Ammon's horn (tissue), 1 donor: ENCODE measurements at places on chromosomes 12 and 14.

- DNase-seq: no peak
Observed at GRCh38 chr12:101021442-101021841, 188.6 kb downstream of the SLC5A8 start.

DNA sequence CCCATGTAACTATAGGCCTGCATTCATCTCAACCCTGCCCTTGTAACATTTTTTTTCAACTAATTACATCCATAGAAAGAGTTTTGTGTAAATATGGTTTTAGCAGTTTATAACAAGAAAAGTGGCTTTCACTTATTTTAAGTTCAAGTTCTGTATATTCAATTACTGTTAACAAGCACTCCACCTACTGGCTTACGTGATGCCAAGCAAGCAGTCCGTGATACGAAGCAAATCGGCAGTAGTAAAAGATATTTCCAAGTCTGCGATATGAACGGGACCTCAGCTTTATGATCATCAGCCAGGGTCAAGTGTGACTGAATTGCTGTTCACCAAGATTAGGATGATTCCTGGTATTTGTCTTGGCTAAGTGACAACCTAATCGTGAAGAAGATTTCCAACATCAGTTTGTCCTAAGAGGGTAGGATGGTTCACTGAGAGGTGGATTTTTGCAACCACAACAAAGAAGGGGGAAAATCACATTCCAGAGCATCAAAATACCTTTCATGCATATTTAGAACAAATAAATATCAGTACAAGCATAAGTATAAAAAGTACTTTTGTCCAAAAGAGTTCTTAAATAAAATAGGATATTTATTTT lies 456.2 kb downstream of the FOXG1 start:
- peak; percentile 76 for DNase-seq

DNA sequence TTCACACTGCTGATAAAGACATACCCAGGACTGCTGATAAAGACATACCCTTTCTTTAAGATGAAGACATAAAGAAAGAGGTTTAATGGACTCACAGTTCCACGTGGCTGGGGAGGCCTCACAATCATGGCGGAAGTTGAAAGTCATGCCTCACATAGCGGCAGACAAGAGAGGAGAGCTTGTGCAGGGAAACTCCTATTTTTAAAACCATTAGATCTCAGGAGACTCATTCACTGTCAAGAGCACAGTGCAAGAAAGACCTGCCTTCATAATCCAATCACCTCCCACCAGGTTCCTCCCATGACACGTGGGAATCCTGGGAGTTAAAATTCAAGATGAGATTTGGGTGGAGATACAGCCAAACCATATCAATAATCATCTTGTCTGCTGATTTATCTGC lies 278.1 kb downstream of the SLC6A15 start:
- no peak for DNase-seq

DNA sequence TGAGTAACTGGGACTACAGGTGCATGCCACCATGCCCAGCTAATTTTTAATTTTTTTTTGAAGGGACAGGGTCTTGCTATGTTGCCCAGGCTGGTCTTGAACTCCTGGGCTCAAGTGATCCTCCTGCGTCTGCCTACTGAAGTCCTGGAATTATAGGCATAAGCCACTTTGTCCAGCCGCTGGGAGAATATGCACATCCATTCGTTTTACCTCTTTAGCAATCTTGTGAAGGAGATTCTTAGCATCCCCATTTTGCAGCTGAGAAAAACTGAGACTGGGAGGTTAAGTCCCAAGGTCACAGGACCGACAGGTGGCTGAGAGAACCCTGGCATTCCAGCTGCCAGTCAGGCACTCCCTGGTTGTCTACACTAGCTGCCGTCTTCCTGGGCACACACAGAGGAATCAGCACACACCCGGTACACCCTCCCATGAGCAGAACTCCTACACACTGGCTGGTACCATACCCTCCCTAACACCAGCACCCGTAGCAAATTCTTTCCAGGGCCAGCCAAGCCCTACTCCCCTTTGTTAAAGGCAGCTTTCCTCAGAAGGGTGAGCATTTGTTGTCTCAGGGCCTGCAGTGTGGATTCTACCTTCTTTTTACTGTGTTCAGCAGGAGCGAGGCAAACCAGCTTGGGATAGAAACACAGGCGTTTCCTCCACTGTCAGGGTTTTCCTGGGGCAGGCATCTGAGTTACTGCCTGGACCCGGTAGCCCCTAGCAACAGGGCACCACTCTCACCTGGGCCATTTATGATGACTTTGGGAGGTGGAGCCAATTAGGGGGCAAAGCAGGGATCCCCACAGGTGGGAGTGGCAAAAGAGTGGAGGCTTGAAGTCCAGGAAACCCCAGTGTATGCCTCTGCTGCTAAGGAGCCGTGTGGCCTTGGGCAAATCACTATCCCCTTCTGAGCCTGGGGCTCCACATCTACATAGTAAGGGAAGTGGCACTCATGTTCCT lies 70.2 kb downstream of the IRF2BPL start:
- DNase-seq: no peak

DNA sequence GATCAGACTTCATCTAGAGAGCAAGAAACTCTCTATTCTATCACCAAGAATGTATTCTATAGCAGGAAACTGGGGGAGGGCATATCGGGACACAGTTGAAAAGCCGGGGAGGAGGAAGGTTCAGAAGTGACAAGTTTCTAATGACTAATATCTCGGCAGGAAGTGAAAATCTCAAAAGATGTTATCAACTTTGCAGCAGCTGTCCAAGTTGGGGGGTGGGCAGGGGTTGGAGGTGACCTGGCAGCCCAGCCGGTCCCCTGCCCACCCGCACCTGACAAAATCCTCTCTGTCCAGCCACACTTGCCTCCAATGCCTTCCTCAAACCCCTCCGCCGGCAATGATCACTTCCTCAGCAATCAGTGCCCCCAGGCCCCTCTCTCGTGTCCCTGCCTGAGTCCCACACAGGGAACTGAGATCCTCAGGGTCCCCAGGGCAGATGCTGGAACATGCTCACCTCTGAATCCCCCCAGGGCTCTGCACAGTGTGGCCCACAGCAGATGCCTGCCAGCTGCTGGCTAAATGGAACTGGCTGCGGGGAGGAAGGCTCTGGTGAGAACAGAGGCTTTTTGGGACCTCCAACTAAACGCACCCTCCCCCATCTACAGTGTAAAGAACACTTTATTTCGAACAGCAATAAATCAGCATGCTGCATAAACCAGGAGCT lies 43.9 kb downstream of the CCDC88C start:
- no peak for DNase-seq

GRCh38 chr12:128814411-128815261 lies 9.1 kb downstream of the SLC15A4 start:
- DNase-seq: no peak

DNA sequence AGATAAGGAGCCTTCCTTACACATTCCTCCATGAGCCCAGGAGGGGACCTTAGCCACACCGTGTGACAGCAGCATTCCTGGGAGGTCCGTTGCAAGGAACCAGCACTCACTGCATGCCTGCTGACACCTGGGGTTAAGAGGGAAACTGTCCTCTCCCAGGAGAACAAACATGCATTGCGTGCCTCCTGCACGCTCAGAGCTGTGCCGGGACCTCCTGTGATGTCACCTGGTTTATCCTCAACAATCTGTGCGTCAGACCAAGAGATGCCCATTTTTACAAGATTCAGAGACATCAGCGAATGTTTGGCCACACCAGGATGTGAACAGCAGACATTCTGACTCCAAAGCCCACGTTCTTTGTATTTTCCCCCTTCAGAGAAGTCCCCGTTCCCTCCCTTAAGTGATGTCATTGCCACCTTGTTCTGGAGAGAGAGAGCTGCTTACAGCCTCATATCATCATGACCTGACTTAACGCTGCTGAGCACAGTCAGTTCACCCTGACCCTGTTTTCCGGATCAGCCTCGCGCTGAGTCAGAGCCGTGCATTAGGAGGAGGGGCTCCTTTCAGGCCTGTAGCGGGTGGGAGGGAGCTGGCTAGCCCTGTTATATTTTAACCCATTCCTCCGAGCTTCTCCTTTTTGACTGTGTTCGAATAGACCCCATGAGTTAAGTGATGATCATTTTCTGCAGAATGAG lies 36.2 kb downstream of the TMEM120B start:
- no peak for DNase-seq

GRCh38 chr12:131773582-131774221 lies 54.5 kb upstream of the MMP17 start:
- DNase-seq: no peak

GRCh38 chr12:25552681-25553080 lies 402 bp downstream of the LMNTD1 start:
- DNase-seq: no peak

DNA sequence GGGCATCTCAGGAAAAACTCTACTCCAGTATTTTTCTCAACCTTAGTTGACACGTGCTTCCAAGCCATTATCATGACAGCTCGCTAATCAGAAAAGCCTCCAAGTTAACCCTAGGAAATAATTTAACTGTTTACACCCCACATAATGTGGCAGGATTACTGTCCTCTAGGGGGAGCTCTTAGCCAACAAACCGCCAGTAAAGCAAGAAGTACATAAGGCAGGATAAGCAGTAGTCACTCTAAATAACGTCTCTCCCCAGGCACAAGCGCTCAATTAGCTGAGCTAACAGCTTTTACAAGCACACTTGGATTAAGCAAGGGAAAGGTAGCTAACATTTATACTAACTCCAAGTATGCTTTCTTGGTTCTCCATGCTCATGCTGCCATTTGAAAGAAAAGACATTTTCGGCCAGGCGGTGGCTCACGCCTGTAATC lies 22.8 kb downstream of the APOBEC1 start:
- DNase-seq: no peak

- DNase-seq: no peak
Observed at GRCh38 chr12:41624571-41624970, 436.5 kb downstream of the PDZRN4 start.

DNA sequence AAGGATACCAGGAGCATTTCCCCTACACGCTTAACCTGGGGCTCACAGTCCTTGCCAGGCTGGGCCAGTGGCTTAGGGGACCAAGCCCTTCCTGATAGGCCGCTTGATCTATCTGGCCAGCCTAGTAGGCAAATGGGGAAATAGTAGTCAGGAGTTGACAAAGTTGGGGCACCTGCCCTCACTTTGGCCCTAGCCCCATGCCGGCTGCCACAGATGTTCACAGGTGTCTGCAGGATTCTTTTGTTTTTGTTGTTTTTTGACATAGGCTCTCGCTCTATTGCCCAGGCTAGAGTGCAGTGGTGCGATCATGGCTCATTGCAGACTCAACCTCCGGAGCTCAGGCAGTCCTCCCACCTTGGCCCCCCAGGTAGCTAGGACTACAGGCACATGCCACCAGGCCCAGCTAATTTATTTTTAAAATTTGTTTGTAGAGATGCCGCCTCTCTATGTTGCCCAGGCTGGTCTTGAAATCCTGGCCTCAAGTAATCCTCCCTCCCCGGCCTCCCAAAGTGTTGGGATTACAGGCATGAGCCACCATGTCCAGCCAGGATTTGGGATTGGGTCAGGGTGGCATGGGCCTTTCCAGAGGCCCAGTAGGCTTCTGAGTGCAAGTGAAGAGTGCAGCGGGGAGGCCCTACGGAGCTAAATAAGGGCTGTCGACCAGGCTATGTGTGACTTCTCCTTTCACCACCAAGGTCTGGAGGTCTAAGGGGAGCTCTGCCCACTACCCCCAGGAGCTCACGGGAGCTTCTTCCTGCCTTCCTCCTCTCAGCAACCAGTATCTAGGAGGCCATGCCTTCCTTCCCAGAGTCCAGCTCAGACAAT lies 15.5 kb upstream of the HDAC7 start:
- no peak for DNase-seq

- DNase-seq: no peak
Observed at GRCh38 chr12:57515934-57516541, 4.3 kb downstream of the DDIT3 start.

GRCh38 chr14:75709207-75709812 lies 48.3 kb downstream of the TTLL5 start:
- peak; percentile 95 for DNase-seq

DNA sequence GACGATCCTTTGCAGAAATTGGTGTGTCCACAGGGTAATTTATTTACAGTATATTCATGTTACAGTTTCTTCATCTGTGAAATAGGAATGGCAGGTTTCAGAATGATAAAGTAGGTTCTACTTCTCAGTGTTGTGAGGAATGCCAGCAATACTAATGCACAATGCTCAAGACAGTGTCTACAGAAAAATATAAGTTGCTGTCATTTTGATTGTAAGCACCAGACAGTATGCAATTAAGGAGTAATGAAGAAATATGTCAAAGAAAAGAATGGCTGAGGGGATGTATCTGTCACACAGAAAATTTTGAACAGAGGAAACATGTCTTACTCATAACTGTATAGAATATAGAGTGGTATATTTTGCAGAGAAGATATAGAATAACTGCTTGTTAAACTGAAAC lies 525.4 kb downstream of the GALC start:
- no peak for DNase-seq

GRCh38 chr14:25400607-25401206 lies 350.8 kb upstream of the STXBP6 start:
- DNase-seq: peak; percentile 67

GRCh38 chr12:71871116-71871515 lies 31.6 kb downstream of the TBC1D15 start:
- no peak for DNase-seq

DNA sequence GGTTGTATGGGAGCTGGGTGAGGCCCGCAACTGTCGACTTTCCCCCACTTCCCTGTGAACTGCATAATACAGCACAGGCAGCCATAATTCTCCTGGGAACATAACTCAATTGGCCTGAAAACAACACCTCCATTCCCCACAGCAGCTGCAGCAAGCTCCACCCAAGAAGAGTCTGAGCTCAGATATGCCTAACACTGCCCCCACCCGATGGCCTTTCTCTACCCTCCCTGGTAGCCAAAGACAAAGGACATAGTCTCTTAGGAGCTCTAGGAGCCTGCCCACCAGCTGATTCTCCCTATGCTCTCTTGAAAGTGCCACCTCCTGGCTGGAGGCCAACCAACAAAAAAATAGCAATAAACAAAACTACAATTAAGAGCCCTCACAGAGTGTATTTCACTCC lies 542.7 kb upstream of the LMO3 start:
- DNase-seq: no peak

DNA sequence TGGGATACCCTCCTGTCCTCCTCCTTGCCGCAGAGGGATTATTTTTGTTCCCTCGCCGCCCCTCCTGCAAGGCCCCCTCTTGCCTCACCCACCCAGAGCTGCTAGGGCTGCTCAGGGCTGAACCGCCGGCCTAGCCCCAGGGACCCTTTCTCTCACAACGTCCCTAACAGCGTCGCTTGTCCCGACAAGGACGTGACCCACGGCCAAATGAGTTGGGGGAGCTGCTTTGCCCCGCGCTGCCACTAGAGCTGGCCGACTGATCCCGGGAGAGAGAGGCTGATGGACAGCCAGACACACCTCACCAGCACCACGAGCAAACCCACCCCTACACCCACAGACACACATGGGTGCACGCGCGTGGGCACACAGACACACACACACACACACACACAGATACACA lies 154.6 kb upstream of the ALG10B start:
- DNase-seq: no peak

- peak; percentile 61 for DNase-seq
Observed at GRCh38 chr14:34875031-34875922, at the start of gene BAZ1A. Gene BAZ1A, minus strand, starts transcription at chr14:34875360. Its CDS starts 756 bp downstream, at chr14:34874604.

- no peak for DNase-seq
Observed at GRCh38 chr14:77579065-77579464, 37.4 kb downstream of the SPTLC2 start.

- DNase-seq: no peak
Observed at GRCh38 chr14:93276031-93276716, 56.7 kb downstream of the BTBD7 start.
